ENCODE measurements at places on chromosomes 12 and 14.

DNA sequence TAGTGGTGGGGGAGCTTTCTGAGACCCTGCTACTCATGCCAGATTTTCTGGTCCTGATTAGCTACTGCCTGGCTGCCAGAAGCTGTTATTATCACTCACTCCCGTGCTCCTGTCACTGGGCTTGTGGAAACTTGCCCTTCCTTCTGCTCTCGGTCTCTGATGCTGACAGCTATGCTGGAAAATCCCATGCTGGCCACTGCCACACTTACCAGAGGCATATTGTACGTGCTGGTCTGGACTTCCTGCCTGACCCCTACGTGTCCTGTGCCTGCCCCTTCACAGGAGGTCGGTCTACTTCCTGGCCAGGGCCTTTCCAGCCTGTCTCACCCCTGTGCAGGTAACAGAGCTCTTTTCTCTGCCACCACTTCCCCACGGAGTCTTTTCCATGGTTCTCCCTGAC is 149.4 kb upstream of the PLEKHG7 start:
- no peak for DNase-seq

GRCh38 chr12:268483-268840 is 5.8 kb upstream of the SLC6A13 start:
- no peak for DNase-seq

GRCh38 chr14:77844802-77845201 is 44.9 kb downstream of the ADCK1 start:
- no peak for DNase-seq

DNA sequence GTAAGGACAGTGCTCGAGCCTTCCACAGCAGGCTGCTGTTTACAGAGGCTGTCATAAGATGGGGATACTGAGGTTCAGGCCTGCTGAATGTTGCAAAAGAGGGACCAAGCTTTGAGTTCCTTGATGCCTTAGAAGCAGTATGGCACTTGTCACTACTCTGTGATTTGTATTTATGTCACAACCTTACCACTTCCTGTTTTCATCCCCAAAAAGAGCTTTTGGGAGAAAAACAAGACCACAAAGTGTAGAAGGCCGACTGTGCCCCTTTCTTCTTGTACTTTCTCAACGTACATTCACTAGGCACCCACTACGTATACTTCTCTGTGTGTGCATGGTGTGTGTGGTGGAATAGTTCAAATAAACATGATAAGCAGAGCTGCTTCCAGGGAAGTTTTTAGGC is 90.1 kb downstream of the DRAM1 start:
- no peak for DNase-seq

DNA sequence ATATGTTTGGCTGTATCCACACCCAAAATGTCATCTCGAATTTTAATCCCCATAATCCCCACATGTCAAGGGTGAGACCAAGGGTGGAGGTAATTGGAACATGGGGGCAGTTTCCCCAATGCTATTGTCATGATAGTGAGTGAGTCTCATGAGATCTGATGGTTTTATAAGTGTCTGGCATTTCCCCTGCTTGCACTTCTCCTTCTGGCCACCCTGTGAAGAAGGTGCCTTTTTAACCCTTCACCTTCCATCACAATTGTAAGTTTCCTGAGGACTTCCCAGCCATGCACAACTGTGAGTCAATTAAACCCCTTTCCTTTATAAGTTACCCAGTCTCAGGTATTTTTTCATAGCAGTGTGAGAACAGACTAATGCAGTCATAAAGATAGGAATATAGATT is 216.7 kb upstream of the SSTR1 start:
- no peak for DNase-seq

DNA sequence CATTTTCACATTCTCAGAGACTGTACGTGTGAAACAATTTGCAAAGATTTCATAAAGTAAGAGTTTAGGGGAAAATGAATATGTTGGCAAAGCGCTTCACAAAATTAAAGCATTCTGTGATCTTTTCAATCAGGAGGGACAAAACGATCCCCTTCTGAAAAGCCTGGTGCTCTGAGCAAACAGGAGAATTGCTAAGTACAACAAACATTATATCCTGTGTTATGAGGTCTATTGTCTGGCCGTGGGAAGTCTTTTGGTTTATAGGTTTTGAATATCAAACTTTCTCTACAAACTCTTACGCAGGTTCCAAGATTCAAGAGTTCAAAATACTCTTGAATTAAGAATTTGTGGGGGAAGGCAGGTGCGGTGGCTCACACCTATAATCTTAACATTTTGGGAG is 7.2 kb upstream of the FOXN3 start:
- DNase-seq, result no peak

DNA sequence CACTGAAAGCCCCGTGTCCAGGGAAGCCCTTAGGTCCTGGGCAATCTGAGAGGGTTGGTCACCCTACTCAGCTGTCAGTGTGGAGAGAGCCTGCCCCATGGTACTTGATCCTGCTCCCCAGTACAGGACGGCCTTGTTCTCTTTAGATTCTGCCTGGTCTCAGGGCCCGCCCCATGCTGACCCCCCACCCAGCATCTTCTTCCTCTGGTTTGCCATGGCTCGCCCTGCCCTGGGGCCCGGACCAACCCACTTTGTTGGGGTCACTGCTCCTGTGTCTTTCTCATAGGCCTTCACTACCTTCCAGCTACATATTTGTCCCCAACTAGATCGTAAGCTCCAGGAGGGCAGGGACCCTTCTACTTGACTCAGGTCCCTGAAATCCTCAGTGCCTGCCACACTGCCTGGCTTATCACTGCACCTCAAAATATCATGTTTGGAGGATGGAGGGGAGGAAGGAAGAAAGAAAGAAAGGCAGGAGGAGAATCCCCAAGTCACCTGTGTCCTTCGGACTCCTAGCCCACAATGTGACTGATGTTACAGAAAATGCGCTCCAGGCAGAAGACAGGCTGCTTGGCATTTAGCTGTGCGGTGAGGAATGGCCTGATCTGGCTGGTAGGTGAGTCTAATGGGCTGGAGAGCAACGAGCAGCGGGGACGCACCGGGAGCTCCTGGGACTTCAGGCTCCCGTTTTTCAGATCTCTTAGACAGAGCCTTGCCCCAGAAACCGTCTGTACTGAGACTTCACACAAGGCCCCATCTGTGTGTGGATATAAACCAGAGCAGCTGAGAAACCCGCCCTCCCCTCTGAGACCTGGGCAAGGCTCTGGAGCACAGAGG is 66.1 kb downstream of the C14orf132 start:
- DNase-seq, result no peak

GRCh38 chr14:52299692-52300278 is 14.3 kb upstream of the PTGER2 start:
- no peak for DNase-seq

DNA sequence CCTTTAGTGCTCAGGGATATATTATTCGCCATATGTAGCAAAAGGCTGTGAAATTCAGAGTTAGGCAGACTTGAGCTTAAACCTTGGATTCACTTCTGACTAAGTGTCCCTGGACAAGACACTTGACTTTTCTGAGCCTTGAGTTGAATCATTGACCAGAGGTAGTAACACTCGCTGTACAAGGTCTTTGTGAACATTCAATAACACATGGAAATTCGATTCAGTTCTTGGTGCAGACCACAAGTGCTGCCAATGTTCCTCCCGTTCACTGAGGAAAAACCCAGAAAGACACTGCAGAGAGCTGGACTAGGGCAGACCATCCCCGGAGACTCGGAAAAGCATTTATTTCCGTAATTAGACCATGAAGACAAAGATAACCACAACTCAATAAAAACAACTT is 901.4 kb downstream of the AACS start:
- no peak for DNase-seq

DNA sequence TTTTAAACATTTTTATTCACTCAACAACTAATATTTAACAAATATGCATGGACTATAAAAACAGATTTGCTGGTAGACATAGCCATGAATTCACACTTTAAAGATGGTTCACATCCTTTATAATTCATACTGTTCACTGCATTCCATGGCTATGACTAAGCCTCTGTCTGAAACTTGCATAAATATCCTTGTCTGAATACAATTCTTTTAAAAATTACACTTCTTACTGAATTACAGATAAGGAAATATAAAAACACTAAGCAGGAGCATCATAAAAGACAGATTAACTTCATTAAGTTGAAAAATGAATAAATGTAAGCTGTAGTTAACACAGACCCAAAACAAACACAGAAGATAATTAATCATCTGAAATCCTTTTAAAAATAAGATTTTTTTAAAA is 53.8 kb downstream of the GXYLT1 start:
- DNase-seq, result no peak

DNA sequence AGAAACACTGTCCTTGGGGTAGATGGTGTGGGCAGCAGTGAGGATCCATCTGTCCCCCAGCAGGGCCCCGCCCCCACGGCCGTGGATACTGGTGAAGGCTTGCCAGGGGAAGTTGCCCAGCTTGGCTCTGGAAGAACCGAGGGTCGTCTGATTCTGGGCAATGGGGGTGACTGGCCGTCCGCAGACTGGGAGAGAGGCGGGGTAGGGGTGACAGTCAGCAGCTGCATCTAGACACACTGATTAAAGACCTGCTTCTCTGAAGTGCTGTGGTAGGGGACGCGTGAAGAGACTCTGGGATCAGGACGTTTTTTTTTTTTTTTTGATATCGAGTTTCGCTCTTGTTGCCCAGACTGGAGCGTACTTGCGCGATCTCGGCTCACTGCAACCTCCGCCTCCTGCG is 4.7 kb upstream of the C1R start:
- no peak for DNase-seq

DNA sequence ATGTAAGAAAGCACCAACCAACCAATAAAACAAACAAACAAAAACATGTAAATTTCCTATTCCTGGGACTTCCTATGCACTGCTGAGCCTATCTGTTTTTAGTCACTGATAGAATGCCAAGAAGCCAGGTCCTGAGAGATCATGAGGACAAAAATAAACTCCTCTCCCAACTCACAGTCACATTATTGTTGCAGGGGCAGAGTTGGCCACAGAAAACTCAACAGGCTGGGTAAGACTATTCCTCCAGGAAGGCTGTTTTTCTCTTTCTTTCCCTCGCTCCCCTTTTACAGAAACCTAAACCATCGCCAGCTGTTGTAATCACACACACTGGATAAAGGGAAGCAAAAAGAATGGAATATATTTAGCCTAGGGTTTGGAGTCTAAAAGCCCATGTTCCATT is 55.8 kb upstream of the METAP2 start:
- DNase-seq, result no peak
